Activated T-helper 2 cell treated with anti-CD3 and anti-CD28 coated beads, Interferon-gamma antibody, Interleukin-2, Interleukin-4, amounts not matched to agents 10 μg/mL and 5 μg/mL and 100 μg/mL, durations not matched to agents 14 hours and 24 hours and 36 hours (primary cell): ENCODE measurements at places on chromosomes 7 and 10.

DNA sequence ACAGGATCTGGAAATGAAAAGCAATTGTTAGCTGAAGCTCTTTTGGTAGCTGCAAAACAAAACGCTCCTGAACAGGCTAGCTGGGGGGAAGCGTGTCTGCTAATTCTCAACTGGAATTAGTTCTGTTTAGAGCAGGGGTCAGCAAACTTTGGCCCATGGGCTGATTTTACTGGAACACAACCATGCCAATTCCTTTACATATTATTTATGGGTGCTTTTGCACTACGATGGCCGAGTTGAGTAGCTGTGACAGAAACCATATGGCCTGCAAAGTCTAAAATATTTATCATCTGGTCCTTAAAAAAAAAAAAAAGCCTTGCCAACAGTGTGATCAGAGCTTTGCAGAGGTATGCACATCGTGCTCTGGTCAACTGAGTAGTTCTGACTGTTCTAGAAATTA, 108.4 kb upstream of the PDLIM1 start:
- no peak for DNase-seq

DNA sequence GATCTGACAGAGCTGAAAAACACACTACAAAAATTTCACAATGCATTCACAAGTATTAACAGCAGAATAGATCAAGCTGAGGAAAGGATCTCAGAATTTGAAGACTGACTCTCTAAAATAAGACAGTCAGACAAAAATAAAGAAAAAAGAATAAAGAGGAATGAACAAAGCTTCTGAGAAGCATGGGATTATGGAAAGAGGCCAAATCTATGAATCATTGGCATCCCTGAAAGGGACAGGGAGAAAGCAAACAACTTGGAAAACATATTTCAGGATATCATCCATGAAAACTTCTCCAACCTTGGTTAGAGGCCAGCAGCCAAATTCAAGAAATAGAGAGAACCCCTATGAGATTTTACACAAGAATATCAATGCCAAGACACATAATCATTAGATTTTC, 804.8 kb upstream of the IGFBP3 start:
- DNase-seq = no peak

GRCh38 chr10:106830471-106830870, 334.0 kb downstream of the SORCS1 start:
- DNase-seq = no peak

- no peak for DNase-seq
Measured at GRCh38 chr7:39304178-39304577, 262.0 kb upstream of the YAE1 start.

- no peak for DNase-seq
Measured at GRCh38 chr7:124747072-124747471, 18.5 kb downstream of the GPR37 start.

- no peak for DNase-seq
Measured at GRCh38 chr7:69062020-69062765, 536.1 kb upstream of the AUTS2 start.

GRCh38 chr10:56624082-56624481, 263.0 kb upstream of the ZWINT start:
- DNase-seq = no peak

DNA sequence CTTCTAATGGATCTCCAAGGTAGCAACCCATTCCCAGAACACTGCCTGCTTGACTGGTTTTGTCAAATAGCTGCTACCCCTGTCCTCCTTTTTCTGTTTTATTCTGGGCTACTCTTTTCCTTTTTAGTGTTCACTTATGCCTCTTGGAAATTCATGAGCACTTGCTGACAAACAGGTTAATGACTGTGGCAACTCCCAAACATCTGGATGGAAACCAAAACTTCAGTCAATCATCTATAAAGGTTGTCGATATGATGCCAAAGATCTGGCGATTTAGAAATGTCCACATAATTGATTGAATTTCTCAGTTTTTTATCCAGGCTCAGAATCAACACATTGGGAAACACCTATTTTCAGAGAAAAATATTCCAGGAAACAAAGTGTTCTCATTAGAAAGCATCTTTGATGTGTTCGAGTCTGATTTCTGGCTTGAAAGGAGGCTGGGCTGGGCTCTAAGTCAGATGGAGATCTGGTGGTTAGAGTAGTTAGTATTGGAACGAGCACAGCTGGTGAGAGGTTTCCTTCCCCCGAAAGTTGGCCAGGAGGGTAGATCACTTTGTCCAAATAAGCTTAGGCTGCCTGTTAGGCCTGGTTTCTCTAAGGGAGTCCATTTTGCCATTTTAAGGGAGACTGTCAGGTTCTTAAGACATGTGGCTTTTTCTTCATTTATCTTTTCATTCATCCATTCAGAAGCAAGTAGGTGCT, 17.8 kb downstream of the PAX2 start:
- no peak for DNase-seq

GRCh38 chr7:155709453-155709852, 65.0 kb downstream of the RBM33 start:
- no peak for DNase-seq

DNA sequence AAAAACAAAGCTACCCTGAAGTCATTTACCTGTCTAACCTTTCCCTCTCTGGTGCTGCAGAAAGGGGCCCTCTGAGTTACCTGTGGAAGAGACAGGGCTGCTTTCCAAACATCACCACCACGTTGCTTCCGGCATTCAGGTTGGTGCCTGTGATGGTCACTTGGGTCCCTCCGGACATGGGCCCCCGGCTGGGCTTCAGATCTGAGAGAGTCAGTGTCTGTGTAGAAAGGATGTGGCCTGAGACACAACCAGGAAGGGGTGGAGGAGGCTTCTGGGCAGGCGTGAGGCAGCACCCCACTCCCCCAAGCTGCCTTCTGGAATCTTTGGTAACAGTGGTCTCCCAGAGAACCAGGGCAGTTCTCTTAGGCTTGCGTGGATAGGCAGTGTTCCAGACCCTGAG, 388.9 kb downstream of the PLXNA4 start:
- no peak for DNase-seq

GRCh38 chr7:126426652-126427051, 826.1 kb downstream of the GRM8 start:
- no peak for DNase-seq
